ENCODE measurements at places on chromosomes 5 and 9.

- DNase-seq = peak; percentile 85
Observed at GRCh38 chr9:126307322-126308061, 19.1 kb upstream of the MVB12B start.

GRCh38 chr5:159304961-159305595 is 25.2 kb downstream of the IL12B start:
- no peak for DNase-seq

- no peak for DNase-seq
Observed at GRCh38 chr5:148989567-148989966, 73.3 kb downstream of the SH3TC2 start.

DNA sequence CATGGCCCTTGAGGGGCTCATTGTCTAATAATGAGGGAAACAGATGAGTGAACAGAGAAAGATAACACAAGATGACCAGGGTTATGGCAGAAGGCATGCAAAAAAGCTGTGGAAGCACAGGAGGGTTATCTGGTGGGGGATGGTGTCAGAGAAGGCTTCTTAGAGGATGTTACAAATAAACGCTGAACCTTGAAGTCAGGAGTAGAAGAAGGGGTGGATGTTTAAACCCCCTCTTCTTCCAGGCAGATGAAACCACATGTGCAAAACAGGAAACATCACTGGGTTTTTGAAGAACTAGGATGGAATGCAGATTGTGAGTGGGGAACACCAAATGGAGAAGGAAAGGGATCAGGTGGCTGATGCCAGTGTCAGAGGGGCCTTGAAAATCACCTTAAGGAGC is 41.8 kb upstream of the NR5A1 start:
- no peak for DNase-seq

DNA sequence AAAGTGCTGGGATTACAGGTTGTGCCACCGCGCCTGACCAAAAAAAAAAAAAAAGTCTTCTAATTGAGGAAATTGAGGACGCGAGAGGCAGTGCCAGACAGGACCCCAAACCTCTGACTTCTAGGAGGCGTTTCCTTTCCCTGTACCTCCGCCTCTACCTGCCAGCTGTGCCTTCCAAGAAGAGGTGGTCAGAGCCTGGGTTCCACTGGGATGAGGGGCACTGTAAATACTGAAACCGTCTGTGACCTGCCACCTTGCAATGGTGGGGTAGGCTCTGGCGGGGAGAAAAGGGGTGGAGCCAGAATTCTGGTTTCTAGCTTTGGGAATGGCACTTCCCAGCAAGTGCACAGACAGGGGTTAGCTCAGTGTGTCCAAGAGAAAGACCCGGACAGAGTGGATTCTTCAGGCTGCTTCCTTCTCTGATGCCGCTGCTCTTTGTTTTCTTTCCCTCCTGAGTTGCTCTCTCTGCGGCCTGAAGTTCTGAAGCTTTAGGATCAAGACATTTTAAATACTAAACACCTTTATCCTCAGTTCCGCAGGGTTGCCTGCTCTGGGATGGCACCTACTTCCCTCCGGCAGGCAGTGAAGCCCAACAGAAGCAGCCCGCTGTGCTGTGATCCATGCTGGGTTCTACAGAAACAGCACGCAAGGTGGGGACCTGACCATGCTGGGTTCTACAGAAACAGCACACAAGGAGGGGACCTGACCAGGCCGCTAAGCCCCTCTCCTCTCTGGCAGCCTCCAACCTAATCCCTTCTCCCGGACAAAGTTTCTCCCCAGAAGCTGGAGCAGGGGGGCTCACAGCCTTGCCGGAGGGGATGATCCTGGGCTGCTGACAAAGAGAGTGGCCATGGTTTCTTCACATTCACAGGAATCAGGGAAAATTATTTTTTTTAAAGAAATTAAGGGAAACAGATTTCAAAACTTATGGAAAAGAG is 65.2 kb downstream of the OTULIN start:
- no peak for DNase-seq

DNA sequence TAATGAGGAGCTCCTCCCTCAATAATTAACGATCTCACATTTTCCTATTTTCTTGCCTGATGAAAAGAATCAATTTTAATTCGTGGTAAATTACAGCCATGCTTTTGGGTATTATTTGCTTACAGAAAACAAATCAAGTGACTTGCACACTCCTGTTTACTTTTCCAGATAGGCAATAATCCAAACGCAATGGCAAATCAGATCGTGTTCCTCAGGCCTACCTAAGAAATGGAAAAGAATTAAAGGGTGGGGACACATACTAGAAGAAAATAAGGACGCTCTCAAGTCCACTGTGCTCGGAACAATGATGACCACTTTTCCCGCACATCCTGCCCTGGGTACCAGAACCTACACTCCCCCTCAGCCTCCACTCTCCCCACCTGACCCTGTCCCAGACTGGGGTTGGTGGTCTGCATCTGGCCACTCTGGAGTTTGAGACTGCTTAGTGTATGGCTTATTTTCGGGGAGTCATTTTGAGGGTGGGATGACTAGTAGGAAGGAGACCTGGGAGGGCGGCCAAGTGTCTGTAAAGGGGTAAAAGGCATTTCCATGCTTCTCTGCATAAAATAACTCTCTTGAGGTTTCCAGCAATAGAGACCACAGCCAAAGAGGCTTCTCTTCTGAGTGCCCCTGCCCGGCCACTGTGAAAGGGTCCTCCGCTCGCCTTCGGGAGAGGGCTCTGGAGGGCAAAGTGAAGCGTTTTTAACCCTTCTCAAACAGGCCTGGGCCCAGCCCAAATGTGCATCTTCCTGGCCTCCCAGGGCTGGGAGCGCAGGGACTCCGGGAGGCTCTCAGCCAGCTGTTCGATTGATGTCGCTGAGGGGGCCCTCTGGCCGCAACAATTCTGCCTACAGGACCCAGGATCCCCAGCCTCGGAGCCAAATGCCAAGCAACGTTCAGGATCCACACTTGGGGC is 4.5 kb upstream of the OTP start:
- DNase-seq = no peak
